COR-L47 (cell line): ENCODE measurements at places on chromosomes 6 and 20.

DNA sequence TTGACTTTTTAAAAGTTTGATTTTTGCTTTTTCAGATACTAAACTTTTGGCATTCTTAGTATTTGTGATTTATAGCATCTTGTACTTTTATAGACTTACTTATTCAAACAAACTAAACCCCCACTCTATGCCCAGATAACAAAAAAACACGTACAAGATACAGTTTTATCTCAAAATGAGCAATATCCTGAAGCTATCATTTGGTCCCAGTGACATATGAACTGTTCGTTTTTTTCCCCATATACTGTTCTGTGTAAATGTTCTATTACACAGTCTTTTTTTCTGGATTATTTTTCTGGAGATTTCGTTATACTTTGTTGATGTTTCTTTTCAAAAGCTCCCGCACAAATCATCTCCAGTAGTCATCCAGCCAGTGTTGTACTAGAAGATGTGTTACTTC, 27.3 kb upstream of the SERINC3 start:
- no peak for DNase-seq

- DNase-seq, result peak; percentile 25
Observed at GRCh38 chr6:115896538-115897129, 164.1 kb downstream of the FRK start.

DNA sequence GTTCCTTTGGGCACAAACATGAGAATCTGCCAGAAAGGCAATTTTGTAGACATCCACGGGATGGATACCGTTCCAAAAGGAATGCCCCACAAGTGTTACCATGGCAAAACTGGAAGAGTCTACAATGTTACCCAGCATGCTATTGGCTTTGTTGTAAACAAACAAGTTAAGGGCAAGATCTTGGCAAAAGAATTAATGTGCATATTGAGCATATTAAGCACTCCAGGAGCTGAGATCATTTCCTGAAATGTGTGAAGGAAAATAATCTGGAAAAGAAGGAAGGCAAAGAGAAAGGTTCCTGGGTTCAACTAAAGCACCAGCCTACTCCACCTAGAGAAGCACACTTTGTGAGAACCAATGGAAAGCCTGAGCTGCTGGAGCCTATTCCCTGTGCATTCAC, 103.9 kb upstream of the ARG1 start:
- DNase-seq, result no peak

GRCh38 chr6:41577356-41578216, 31.4 kb downstream of the FOXP4 start:
- peak; percentile 92 for DNase-seq
